ENCODE measurements at places on chromosomes 6 and 20.

DNA sequence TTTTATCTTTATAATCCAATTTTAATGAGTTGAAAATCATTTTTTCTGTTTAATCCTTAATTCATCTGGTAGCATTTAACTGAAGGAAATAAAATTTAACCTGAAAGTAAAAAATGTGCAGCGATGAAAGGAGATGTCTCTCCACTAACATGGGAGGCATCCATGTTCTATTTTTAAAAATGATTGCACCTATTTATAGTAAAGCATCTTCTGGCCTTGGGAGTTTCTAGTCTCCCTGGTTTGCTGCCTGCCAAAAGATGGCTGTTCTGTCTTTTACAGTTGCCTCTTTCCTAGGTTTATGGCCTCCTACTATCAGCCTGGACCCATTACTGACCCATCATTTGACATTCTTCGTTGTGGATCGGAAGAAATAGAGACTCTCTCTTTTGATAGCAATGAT is 143.0 kb downstream of the B3GAT2 start:
- DNase-seq, result no peak

DNA sequence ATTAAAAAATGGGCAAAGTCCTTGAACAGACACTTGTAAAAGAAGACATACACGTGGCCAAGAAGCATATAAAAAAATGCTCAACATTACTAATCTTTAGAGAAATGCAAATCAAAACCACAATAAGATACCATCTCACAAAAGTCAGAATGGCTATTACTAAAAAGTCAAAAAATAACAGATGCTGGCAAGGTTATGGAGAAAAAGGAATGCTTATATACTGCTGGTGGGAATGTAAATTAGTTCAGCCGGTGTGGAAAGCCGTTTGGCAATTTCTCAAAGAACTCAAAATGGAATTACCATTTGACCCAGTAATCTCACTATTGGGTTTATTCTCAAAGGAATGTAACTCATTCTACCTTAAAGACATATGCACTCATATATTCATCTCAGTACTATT is 166.6 kb downstream of the KHDC1L start:
- no peak for DNase-seq

- no peak for DNase-seq
Observed at GRCh38 chr6:42467651-42468050, 15.9 kb upstream of the TRERF1 start.

- no peak for DNase-seq
Observed at GRCh38 chr20:7853493-7853892, 86.8 kb downstream of the HAO1 start.

DNA sequence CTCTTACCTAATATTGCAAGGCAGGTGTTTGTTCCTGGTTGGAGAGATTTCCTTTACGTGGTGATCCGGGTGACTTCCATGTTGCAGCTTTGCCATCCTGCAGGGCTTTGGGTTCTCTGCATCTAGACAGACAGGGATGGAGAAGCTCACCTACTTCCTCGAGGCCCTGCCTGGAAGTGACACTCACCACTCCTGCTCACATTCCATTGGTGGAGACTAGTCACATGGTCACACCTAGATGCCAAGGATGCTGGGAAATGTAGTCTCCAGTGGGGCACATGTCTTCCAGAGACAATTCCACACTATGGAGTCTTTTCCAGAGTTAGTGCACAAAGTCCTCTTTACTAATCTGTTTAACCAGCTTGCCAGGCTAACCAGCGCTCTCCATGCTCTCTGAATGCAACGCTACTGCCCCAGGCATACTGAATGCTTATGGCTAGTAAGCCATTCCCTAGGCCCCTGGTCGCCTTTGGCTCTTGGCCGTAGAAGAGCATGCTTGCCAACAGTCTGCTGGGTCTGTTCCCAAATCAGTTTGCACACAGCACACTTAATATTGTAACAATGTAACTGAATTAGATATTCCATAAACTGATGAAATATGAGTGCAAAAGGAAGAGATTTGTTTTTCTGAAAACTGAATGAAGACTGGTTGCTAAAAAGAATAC is 6.7 kb upstream of the KCNK15 start:
- DNase-seq, result peak; percentile 81

- no peak for DNase-seq
Observed at GRCh38 chr6:142927904-142928303, 17.1 kb downstream of the HIVEP2 start.

GRCh38 chr20:41615676-41616075 is 2.5 kb downstream of the CHD6 start:
- no peak for DNase-seq

DNA sequence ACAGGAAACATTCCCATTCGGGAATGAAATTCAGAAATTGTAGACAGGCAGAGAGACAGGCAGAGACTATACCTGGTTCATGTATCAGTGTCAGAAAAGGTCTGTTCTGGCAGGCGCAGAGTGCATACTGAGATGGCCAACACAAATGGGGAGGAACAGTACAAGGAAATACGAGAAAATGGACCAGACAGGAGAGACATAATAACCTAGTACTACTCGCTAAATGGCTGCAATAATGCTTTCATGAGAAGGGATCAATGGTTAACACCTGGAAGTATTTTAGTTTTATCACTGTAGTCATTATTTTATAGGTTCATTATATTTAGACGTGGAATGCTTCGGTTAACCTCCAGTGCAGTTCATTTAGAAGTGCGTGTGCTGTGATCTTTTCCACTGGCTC is 58.9 kb downstream of the CD83 start:
- no peak for DNase-seq

GRCh38 chr6:33018904-33019303 is 9.5 kb upstream of the HLA-DOA start:
- no peak for DNase-seq

DNA sequence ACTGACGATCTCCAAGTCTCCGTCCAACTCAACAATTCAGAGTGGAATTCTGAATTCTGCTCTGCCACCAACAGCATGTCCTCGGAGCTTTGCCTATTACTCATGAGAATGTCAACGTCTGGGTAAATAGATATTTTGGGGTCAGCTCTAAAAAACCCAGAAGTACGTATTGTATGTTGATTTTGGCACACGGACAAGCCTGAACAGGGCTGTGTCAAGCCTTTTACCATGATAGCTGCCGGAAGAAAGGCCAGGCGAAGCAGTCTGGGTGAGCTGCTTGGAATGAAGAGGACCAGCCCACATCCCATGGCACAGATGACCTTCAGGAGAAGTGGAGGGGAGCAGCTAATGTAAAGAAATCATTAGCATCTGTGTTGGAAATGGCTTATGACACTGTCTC is 88.0 kb upstream of the JAG1 start:
- no peak for DNase-seq

- no peak for DNase-seq
Observed at GRCh38 chr6:89035252-89036101, 45.1 kb upstream of the PNRC1 start.

- no peak for DNase-seq
Observed at GRCh38 chr20:41334036-41334435, 6.6 kb upstream of the LPIN3 start.

DNA sequence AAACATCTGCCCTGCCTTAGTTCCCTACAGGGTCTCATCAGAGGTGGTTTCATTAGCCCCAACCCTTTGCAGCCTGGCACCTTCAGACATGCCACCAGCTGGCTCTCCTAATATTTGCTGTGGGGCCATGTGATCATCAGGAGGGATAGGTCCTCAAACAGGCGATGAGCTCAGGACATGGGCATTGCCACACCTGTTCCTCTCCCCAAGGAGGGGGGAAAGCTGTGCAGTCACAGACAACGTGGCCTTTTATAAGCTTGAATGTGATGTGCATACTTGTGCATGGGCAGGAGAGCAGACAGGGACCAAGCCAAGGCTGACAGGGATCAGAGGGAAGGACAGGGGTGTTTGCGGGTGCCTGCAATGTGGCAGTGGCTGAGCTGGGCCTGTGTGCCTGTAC is 78.8 kb upstream of the ZNFX1 start:
- peak; percentile 79 for DNase-seq

- no peak for DNase-seq
Observed at GRCh38 chr6:151247490-151247889, 7.7 kb downstream of the AKAP12 start.

DNA sequence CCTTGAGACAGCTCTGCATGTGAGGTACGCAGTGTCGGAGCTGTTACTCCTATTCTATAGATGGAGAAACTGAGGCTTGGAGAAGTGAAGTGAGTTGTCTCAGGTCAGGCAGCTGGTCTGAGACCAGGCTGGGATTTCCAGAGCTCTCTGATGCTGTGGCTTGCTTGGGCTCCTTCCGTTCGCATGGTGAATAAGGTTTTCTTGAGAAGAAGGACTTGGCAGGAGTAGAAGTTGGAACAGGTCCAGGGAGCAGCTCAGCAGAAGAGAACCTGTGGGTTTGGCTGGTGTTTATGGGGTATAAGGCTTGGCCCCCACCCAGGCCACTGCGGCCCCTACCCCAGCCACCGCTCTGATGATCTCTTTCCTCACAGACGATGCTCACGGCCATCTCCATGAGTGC is 7.4 kb downstream of the SLC12A5 start:
- no peak for DNase-seq

GRCh38 chr20:38987777-38988176 is 25.6 kb downstream of the DHX35 start:
- no peak for DNase-seq

DNA sequence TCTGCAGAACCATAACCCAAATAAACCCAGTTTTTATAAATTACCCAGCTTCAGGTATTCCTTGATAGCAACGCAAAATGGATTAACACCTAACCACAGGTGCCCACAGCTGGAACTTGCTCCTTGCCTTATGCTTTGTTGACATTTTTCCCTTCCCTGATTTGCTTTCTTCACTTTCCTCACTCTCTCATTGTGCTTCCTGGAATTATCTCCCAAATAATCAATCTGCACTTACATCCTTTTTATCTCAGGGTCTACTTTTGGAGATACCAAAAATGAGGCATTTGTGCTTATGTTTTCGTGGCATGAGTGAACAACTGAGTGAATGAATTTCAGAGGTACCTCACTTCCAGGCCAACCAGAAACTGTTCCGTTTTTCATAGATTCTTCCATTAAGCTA is 374.3 kb downstream of the DOK5 start:
- no peak for DNase-seq

DNA sequence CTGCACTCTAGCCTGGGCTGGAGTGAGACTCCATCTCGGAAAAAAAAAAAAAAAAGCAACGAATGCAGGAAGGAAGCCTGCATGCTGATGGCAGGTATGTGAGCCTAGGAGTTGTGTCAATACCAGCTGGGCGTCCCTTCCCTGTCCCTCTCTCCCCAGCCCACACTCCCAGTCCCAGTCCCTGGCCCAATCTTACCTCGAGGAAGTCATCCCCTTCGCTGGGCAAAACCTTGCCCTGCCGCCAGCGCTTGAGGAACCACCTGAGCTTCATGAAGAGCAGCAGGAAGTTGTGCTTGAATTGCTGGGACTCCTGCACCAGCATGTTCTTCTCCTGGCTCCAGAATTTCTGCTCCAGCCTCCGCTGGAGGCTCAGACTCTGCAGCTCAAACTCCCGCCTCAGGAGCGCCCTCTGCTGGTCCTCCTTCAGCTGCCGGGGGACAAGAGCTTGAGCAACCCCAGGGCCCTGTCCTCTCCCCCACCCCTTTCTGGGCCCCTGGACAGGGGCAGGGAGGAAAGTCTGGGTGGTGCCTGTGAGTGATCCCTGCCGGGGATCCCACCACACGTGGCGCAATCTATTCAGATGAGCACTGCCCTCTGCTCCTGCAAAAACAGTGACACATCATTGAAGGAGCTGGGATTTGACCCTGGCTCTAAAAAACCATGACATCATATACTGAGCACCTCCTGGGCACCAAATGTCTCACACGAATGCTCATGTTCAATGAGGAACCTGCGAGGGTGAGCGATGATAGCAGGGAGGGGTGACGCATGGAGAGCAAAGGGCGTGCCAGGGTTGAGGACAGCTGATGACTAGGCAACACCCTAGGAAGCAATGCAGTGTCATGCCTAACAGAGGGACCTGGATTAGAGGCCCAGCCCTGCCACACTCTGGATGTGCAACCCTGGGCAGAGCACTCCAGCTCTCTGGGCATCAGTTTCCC is 35.0 kb upstream of the DSN1 start:
- DNase-seq, result peak; percentile 15

GRCh38 chr6:167127785-167128531 is 5.1 kb downstream of the CCR6 start:
- no peak for DNase-seq

DNA sequence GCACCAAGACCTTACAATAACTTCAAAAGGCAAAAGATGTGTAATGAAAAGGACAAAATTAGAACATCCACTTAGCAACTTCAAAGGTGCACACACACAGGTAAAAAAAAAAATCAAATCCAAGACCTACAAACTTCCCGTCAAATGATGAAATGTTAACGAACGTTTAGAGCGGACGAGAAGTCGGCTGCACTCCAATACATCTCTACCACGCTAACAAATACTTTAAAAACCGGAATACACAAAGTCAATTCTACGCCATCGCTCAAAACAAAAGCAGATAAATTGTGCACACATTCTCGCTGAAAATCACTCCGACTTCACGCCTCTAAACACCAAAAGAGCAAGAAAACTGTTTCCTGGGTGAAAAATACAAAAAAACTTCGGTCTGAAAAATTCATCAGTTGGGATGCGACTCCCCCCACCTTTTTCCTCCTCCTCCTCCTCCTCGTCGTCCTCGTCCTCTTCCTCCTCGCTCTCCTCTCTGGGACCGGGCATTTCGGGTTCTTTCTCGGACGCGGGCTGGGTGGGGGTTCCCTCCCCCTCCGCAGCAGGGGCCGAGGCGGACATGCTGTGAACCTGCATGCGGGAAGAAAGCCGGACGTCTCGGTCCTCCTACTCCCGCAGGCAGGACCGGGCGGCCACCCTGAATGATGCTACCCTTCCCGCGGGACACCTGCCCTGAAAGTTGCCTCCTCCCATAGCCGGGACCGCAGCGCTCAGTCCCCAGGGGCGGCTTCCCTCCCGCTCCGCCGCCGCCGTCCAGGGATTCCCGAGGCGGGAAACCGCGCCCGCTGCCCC is 712 bp downstream of the DEK start:
- DNase-seq, result no peak

GRCh38 chr6:108468346-108468745 is 92.4 kb upstream of the FOXO3 start:
- DNase-seq, result no peak

DNA sequence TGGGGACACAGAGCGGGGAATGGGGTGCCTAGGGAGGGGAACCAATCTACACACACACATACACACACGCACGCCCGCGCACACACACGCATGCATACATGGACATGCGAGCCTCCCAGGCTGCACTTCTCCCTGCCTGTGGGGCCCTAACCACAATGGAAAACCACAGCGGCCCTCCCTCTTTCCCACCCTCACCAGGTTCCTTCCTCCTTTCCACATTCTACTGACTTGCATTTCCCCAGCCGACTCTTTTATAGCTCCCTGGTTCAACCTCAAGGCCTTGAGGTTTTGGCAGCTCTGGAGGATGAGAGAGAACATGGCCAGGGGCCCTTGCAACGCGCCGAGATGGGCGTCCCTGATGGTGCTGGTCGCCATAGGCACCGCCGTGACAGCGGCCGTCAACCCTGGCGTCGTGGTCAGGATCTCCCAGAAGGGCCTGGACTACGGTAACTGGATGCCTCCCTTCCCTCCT is at the start of gene BPI:
Gene BPI (plus strand): TSS at position 249 of the 472 bp plus-strand sequence. CDS start 68 bp downstream, at position 317.
- DNase-seq, result no peak

DNA sequence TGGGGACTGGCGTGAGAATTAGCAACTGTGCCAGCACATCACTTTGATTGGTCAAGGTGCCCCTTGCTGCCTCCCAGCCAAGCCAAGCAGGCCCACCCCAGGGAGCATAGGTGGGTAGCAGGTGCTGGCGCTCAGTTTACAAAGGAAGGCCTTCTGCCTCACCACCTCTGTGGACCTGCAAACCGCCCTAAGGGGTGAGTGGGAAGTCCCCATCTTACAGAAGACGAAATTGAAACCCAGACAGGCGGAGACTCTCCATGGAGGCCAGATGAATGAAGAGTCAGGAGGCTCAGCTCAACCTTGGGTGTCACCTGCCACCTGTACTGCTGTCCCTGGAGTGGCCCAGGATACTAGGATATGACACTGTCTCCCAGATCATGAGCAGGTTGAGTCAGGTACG is 21.5 kb upstream of the MAS1L start:
- no peak for DNase-seq

Data from COR-L47 (cell line).